ENCODE measurements at places on chromosomes 2 and 18.

DNA sequence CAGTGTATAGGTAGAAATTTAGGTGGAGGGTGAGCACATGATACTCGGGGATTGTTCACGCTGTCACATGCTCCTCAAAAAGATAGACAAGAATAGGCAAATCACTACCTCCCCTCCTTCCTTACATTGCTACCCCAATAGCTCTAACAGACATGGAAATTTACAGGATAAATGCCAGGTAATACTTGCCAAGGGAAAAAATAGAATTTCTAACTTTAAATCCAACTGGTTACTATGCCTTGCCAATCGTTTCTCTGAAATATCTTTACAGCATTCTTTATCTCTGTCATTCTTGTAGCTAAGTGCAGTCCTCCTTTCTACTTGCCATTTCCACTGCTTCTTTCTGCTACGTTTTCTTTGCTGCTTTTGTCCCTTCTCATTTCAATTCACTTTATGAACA, 339.8 kb upstream of the ZEB2 start:
- no peak for DNase-seq

GRCh38 chr2:71851094-71851750, 296.4 kb downstream of the CYP26B1 start:
- DNase-seq, result no peak

- DNase-seq, result no peak
Measured at GRCh38 chr18:58727776-58728500, 56.7 kb downstream of the MALT1 start.

DNA sequence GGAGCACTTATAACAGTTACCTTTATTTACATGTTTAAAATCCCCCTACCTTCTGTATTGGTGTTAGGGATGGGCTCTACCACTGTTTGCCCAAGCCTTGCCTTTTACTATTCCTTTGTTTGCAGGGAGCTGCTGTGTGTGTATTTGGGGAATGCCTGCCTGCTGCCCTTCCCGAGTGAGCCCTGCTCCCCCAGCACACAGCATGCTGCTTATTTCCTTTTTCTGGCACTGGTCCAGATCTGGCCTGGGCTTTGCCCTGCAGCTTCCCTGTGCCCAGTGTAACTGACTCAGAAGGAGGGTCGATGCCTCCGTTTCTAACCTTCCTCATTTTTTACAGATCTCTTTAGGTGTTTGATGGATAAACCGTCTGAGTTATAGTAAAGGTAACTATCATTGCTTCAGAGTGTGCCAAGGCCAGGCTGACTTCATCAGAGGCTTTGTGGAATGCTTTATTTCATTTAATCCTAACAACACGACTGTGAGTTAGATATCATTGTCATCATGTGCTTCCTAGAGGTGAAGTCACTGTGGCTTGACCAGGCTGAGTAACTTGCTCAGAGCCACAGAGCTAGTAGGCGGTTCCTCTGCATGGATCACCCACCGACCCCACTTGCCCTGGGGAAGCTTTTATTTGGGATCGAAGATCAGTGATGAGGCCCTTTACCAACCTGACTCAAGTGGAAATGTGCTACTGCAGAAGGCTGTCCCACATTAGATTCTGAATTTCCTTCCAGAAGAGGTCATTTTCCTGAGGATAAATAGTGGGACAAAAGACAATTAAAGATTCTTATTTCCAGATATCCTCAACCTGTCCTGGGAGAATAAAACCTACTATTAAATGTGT, 238.8 kb downstream of the ZNF407 start:
- no peak for DNase-seq

DNA sequence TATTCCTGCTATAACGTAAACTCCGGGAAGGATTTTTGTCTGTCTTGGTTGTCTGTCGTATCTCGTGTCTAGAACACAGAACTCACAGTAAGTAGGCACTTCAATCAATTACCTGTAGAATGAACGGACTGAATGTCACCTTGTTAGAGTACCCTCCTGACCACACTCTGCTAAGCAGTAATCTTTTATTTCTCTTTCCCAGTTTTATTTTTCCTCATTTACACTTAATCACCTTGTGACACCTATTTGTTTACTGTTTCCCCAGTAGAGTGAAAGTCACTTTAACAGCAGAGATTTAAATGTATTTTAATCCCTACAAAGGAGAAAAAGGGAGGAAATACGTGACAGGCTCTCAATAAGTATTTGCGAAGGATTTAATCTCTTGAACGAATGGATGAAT, 514 bp upstream of the EPB41L5 start:
- DNase-seq, result no peak

All from stimulated activated CD4-positive, alpha-beta T cell treated with anti-CD3 and anti-CD28 coated beads, Interleukin-1b, Interleukin-23, amount 100 ng/mL, for 48 hours (primary cell).